COR-L47 (cell line): ENCODE measurements at places on chromosomes 13 and 19.

GRCh38 chr19:54029301-54029700 is 34.4 kb downstream of the VSTM1 start:
- DNase-seq, result no peak

- DNase-seq, result no peak
Measured at GRCh38 chr19:41801792-41802211, 5.4 kb downstream of the CEACAM3 start.

DNA sequence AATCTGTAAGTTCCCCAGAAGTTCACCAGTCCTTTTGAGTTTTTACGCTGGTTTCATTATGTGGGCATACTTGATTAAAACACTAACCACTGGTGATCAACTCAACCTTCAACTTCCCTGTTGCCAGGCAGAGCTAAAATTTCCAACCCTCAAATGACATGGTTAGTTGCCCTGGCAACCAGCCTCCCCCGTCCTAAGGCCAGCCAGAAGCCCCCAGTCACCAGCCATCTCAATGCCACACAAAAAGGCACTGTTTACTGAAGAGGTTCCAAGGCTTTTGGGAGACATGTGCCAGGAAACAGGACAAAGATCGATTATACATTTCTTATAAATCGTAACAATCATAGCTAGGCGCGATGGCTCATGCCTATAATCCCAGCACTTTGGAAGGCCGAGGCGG is 1.6 kb downstream of the ZNF649 start:
- DNase-seq, result no peak

GRCh38 chr13:94053986-94054593 is 425.4 kb downstream of the DCT start:
- no peak for DNase-seq

- peak; percentile 39 for DNase-seq
Measured at GRCh38 chr13:77696006-77696878, 1.2 kb upstream of the SLAIN1 start.

GRCh38 chr13:107883561-107884175 is 331.7 kb downstream of the LIG4 start:
- DNase-seq, result no peak

GRCh38 chr19:33048806-33049676 is 15.6 kb downstream of the RHPN2 start:
- DNase-seq, result no peak

DNA sequence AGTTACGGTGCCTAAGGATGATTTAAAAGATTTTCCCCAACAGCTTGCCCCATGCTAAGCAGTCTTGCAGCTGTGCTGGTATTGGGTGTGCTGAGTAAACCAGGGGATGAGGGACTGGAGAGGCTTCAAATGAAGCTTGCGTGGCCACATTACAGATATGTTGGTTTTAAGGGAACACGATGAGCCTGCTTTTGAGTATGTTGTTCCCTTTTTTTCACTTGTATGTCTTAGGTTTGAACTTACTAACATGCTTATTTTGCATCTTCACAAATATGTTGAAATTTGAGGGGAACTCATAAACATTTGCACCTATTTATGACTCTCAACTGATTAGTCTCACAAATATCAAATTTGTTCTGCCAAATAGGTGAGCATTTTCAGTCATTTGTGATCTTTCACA is 2.0 kb upstream of the IL17D start:
- DNase-seq, result no peak

DNA sequence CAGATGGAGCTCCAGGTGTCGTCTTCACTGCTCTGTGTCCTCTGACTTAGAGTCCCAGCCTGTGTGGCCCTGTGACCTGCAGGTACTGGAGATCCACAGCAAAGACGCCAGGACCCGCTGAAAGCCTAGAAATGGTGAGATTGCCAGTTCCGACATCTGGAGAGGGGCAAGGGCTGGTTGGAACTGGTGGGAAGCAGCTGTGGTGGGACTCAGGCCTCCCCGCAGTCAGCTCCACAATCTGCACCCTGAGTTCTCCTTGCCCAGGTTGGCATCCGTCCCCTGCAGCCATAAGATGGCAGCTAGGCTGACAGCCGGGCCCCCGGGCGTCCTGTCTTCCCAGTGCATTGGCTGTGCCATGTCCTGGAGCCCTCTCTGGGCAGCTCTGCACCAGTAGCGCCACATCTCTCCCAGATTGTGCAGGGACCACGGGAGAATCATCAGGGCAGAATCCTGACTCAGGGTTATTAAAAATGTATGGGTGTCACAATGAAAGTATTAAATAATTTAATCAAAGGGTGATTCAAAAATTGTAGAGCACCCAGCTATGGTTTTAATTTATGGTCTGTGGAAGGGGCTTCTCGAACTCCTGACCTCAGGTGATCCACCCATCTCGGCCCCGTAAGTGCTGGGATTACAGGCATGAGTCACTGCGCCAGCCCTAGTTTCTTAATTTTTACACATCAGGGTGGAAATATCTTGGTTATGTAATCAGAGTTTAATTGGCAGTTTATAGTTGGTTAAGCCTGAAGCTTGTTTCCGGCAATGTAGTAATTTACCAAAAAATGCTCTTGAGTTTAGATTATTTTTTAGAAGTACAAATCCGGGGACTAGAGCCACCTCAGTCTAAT is 32.2 kb upstream of the ZNF681 start:
- DNase-seq, result no peak

- no peak for DNase-seq
Measured at GRCh38 chr13:112772929-112773328, 83.1 kb downstream of the ATP11A start.

- no peak for DNase-seq
Measured at GRCh38 chr19:46392252-46392801, 21.0 kb downstream of the CCDC8 start.

- DNase-seq, result peak; percentile 94
Measured at GRCh38 chr19:12791345-12792050, at the start of gene JUNB. Gene JUNB, plus strand, starts transcription at chr19:12791486. Its CDS starts 286 bp downstream, at chr19:12791772.

- no peak for DNase-seq
Measured at GRCh38 chr13:39185326-39185725, 147.1 kb downstream of the NHLRC3 start.

- no peak for DNase-seq
Measured at GRCh38 chr13:50069261-50069660, 54.0 kb downstream of the KCNRG start.

DNA sequence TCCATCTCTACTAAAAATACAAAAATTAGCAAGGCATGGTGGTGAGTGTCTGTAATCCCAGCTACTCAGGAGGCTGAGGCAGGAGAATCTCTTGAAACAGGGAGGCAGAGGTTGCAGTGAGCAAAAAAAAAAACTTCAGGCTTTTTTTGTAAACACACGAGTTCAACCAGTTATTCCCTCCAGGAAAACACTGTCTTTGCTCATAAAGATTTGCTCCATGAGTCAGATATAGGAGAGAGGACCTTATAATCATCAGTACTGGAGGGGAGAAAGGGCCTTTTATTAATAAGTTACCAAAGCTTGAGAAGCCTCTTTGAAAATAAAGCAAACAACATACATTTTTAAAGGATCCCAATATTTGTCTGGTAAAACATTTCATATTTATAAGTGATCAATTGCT is 110.7 kb downstream of the EFNB2 start:
- DNase-seq, result no peak

DNA sequence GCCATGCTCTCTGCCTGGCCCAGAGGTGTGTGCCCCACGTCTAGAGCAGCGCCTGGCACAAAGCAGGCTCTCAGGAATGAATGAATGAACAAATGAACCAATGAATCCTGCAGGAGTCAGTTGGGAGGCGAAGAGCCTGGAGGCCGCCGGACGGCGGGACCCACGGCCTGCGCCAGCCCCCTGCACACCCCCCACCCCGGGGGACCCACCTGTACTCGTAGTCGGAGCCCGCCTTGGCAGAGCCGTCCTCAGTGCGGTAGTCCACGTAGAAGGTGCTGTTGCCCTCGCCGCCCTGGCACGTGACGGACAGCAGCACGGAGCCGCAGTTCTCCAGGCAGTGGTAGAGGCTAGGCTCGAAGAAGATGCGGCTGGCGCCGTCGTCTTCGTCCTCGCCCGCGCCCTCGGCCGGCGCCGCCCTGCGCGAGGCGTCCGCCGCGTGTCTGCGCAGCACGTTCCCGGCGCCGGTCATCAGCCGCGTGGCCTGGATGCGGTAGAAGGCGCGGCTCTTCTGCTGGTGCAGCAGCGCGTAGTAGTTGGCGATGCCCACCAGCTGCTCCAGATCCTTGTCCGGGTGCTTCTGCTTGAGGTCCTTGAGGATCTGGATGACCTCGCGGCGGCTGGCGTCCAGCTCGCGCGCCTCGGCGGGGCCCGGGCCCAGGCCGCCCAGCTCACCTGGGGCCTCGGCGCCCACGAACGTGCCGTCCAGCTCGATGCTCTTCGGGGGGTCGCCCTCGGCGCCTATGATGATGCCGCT is 14.8 kb downstream of the SLC8A2 start:
- no peak for DNase-seq

DNA sequence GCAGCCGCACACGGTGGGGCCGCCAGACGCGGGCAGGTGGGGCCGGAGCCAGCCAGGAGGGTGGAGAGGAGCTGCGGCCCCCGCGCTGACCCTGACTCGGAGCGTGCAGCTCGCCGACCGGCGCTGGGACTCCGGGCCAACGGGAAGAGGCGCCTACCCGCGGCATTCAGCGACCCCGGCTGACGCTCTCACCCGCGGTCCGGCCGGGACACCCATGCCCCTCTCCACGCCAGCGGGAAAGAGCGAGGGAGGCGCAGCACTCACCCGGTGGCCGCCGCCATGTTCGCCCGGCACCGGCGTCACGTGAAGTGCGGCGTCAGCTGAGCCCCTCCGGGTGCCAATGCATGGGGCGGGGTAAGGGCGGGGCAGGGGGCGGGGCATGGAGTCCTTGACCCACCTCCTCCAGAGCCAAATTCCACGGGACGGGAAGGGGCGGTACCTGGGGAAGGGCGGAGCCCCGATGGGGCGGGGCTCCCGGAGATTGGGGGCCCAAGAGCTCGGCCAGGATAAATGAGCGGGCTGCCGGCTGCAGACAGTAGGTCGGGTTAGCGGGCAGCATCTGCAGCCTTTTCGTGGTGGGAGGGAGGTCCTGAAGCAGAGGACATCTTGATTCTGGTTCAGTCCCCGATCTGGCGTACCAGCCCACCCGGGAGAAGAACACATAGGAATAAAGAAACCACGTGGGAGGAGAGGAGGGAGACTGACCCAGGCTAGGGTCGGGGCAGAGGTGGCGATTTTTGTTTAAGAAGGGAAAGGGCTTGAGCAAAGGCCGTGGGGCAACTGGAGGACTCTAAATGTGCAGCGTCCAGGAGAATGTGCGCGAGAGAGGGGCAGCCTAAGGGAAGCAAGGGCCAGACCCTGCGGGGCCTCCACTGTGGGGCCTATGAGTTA is at the start of gene PEPD:
Gene PEPD, minus strand, starts transcription at position 312 of the 891 bp plus-strand sequence. Its CDS starts 31 bp downstream, at position 281.
- peak; percentile 80 for DNase-seq

- DNase-seq, result no peak
Measured at GRCh38 chr19:28539759-28540158, 673.2 kb downstream of the UQCRFS1 start.

DNA sequence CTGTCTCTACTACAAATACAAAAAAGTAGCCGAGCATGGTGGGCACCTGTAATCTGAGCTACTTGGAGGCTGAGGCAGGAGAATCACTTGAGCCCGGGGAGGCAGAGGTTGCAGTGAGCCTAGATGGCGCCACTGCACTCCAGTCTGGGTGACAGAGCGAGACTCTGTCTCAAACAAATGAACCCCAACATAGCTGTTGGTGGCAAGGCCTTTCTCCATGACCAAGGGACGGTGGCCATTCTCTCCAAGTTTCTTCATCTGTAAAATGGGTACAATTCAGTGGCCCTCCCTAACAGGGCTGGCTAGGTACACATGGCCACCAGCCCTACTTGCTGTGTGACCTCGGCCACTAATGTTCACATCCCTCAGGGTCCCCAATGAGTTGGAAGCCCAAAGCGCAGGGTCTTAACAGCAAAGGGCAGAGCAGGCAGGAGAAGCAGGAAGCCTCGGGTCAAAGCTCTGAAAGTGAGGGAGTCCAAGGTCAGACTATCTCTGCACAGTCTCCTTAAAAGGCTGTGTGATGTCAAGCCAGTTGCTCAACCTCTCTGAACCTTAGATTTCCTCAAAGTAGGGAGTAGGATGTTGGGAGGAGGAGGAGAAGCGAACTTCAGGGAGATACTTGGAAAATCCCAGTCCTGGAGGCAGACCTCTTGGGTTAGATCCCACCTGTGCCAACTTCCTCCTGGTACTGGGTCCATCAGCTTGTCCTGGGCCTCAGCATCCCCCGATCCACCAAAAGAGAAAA is 2.7 kb downstream of the JUND start:
- no peak for DNase-seq

GRCh38 chr13:46057256-46058015 is 4.9 kb upstream of the ZC3H13 start:
- DNase-seq, result no peak

DNA sequence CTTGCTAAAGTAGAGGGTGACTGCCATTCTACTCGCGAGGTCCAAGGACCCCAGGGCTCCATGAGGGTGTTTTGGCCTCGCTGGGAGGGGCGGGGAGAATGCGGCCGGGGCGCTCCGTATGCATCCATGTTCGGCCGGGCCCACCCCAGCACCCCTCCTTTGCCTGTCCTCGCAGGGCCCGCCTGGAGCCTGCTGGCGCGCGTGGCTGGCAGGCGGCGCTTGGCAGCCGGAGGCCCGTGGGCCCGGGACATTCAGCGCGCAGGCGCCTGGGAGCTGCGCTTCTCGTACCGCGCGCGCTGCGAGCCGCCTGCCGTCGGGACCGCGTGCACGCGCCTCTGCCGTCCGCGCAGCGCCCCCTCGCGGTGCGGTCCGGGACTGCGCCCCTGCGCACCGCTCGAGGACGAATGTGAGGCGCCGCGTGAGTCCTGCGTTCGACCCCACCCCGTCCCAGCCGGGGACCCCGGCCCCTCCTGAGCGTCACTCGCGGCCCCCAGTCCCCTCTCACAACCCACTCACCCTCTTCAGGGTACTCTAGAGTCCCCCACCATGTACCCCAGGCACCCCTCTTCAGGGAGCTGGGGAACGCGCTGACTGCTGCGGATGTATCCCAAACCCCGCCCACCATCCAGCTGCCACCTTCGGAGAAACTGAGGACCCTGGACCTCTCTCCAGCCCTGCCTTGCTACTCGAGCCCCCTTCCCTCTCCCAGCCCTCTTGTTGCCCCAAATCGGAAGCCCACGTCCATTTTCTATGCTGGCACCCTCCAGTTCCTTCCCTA is 4.1 kb downstream of the DLL3 start:
- no peak for DNase-seq

GRCh38 chr13:59680429-59681024 is 483.2 kb downstream of the DIAPH3 start:
- no peak for DNase-seq

DNA sequence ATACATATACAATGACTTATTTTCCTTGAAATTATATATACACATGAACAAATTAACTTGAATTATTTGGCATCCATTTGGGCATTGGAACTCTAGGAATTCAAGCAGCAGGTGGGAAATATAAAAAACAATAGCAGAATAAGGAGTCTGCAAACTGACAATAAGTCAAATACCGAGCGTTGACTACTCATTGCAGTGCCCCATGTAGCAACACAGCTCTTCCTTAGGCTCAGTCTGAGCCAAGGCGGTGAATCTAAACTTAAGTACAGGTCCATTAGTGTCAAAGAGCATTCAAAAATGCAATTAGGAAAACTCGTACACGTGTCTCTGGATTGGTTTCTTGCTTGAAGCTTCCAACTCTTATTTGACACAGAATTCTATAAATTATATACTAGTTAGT is 462.5 kb upstream of the KLF12 start:
- DNase-seq, result no peak

GRCh38 chr19:2243274-2244124 is 5.6 kb upstream of the AMH start:
- no peak for DNase-seq

- DNase-seq, result peak; percentile 51
Measured at GRCh38 chr13:114211446-114212157, 23.1 kb upstream of the CDC16 start.

- no peak for DNase-seq
Measured at GRCh38 chr13:27442071-27442647, 8.2 kb downstream of the MTIF3 start.
